ENCODE measurements at places on chromosomes 11 and 22.

- no peak for DNase-seq
Observed at GRCh38 chr11:64451856-64452255, 92.9 kb downstream of the RPS6KA4 start.

- no peak for DNase-seq
Observed at GRCh38 chr11:20634044-20634443, 34.6 kb downstream of the SLC6A5 start.

- DNase-seq = no peak
Observed at GRCh38 chr22:32684822-32685187, 116.7 kb upstream of the TIMP3 start.

GRCh38 chr11:125123947-125124617 is 12.7 kb upstream of the TMEM218 start:
- no peak for DNase-seq

- no peak for DNase-seq
Observed at GRCh38 chr11:27118371-27118770, 77.8 kb downstream of the BBOX1 start.

DNA sequence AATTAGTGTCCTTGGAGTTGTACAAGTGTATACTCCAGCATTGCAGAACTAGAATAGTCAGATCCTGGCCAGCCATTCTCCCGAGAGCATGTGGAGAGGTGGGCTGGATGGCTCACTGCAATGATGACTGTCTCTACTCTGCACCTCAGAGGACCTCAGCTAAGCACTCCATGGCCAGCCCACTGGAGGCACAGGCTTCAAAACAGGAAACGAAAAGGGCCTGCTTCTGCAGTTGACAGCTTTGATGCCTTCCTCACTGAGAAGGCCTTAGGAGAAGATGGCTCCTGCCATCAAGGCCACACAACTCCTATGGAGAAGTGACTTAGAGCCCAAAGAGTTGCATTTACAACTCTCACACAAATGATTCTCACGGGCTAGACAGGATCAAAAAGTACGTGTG is 9.1 kb downstream of the POLD4 start:
- no peak for DNase-seq

DNA sequence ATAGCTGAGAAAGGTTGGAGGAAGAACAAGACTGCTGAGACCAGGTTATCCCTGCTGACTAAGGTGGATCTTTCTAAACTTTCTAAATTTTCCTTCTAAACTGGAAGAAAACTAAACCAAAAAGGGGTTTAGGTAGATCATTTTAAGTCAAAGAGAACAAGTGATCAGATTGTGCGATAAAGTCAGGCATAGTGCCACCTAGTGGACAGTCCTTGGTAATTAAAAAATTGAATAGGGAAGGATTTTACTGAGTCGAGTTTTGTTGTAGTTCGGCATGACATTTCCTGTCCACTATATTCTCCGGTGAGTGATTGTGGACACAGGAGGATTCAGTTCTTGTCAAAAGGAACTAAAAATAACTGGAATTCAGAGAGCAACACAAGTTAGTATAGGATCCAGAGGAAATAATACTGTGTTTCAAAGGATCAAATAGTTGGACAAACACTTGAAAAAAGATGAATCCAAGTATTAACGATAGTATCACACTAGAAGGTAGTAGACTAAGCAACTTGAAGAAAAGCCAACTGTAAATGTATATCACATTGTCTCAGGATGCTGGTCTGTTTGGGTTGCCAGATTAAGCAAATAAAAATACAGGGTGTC is 1236.4 kb downstream of the FAM181B start:
- no peak for DNase-seq

DNA sequence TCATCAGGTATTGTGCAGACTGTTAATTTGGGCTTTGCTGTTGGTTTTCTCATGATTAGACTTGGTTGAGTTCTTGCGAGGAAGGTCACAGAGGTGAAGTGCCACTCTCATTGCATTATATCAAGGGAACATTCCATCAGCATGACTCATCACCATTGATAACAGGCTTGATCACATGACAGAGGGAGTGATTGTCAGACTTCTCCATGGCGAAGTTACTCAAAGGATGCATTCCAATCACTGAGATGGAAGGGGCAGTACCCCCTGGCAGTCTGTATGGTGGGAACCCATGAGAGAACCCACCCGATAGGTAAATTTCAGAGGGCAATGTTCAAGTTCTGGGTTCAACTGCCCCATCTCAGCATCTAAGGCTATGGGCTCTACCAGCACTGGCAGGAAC is 19.4 kb upstream of the P2RY2 start:
- no peak for DNase-seq

GRCh38 chr11:41486424-41486823 is 27.0 kb upstream of the LRRC4C start:
- DNase-seq = no peak

- no peak for DNase-seq
Observed at GRCh38 chr11:59839615-59840014, 5.7 kb downstream of the CBLIF start.

GRCh38 chr11:33724644-33725035 is 11.6 kb downstream of the CD59 start:
- no peak for DNase-seq

- no peak for DNase-seq
Observed at GRCh38 chr22:26075251-26075650, 94.0 kb upstream of the SEZ6L start.

- no peak for DNase-seq
Observed at GRCh38 chr11:106770489-106771085, 247.7 kb downstream of the GUCY1A2 start.

DNA sequence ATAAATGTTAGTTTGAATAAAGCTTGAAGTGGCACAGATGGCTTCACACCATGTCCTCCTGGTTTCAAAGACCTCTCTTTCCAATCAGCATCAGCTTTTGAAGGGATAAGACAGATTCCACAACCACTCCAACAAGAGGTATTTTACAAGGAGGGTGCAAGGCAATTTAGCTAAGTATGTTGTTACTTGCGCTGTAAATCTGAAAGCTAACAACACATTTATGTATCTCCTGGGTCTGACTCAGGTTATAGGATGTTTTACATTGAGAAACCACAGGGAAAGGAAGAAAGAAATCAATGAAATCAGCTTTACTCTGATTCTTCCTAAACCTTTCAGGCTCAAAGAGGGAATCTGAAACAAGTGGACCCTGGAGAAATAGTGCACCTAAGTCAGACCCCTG is 12.1 kb downstream of the CWC15 start:
- DNase-seq = no peak

- no peak for DNase-seq
Observed at GRCh38 chr22:22410121-22410520, 98.4 kb downstream of the ZNF280B start.

DNA sequence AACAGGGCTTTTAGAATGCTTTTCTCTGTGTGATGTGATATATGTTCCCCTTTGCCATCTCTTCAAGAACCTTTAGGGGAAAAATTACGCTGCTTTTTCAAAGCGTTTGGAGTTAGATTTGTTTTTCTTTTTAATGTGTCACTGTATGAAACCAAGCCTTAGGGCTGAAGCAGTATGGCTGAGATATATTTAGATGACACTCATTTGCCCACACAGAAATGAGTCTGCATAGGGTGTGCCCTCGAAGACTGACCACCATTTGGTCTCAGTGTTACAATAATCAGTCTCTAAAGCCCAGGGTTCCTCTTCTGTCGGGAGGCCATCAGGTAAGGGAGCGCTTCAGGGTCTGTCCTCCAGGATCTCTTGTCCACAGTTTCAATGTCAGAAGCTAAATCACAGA is 213.0 kb upstream of the NCAM1 start:
- no peak for DNase-seq

GRCh38 chr11:43746670-43747069 is 66.1 kb downstream of the HSD17B12 start:
- DNase-seq = no peak

GRCh38 chr11:91243630-91244029 is 981.0 kb upstream of the FAT3 start:
- DNase-seq = no peak

DNA sequence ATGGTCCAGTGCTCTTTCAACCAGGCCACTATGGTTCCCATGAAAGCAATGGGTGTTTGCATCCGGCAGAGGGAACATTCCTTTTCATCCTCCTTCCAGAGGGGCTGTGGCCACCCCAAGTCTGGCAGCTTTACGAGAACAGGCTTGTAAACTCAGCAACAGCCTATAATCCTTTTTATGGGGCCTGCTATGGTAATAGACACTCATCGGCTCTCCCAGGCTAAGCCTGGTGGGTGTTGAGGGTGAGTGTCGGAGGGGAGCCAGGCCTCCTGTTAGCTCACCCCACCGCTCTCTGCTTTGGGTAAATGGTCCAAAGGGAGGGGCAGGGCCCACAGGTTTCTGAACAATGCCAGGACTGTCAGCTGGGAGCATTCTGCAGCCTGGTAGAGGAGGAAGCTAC is 111.6 kb upstream of the CD82 start:
- DNase-seq = no peak

DNA sequence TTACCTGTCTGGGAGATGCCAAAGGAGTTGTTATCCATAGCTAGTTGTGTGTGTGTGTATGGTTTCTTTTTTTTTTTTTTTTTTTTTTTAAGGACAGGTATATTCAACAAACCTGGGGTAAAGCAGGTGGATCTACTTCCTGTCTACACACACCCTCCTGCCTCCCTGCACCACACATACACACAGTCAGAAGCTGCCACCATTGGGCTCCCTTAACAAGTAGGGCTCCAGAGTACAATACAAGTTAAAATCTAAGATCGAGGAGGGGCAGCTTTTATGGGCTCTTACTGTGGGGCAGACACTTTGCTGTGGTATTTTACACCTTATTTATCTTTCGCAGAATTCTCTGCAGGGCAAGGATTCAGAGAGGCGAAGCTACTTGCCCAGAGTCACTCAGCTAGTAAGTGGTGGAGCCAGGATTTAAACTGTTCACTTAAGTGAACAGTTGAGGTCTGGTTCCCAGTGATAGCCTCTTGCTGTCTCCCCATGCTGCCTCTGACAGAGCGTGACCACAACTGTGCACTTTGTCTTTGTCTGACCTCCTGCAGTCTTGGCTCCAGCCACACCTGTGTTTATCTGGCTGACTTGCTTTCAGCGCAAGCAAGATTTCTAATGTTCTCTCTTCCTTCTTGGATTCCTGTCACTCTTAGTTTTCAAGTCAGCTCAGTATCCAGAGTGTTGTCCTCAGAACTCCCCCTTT is 135.0 kb downstream of the CSNK2A3 start:
- DNase-seq = no peak

DNA sequence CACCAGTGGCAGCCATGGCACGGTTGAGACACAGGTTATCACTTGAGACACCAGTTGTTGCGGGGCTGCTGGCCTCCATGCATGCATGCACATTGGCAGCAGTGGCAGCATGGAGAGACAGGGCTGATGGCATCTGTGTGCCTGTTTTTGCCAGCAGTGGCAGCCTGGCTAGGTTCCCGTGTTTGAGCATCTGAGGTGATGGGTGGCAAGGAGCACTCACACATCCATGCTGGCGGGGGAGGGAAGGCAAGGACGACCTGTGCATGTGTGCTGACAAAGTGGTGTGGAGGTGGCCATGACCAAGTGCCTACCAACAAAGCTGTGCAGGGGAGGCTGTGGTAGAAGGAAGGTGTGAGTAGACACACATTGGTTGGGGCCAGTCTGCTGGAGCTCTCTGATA is 133.5 kb downstream of the CNTN5 start:
- no peak for DNase-seq

GRCh38 chr11:112723676-112724495 is 237.3 kb upstream of the NCAM1 start:
- no peak for DNase-seq

- DNase-seq = no peak
Observed at GRCh38 chr11:25981998-25982397, 349.9 kb upstream of the ANO3 start.

Data from cortex of kidney (tissue), 1 donor.